ENCODE measurements at places on chromosomes 7 and 10.

DNA sequence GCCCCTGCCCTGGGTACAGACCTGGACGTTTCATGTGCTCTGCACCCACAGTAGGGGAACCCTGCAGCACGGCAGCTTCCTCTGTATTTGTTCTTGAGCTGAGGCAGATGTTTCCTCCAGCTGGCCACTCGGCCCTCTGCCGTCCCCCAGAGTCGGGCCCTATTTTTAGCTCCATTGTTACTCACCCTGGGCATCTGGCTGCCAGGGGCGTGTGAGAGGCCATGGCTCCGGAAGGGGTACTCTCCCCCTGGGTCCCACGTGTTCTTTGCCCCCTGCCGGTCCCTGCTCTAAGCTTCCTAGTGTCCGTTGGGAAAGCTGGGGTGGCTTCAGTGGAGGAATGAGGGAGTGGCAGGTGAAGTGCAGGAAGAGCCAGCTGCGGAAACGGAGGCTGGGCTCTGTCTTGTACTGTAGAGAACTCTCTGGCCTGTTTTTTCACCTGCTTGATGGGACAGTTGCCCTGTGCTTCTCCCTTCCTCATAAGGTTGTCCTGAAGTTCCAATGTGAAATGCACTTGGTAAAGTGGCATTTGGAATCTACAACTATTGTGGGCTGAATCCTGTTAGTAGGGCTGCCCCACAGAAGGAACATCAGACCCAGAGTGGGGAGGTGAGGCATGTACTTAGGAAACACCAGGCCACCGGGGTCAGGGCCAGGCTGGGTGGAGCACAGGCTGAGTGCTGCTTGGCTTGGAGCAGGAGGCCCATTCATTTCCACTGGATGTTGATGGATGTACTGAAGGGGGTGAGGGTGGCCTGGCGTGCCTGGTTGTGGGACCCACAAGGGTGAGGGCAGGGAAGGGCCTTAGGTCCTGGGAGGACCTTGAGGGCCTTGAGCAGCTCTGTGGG, 30.6 kb downstream of the PALD1 start:
- DNase-seq = no peak

DNA sequence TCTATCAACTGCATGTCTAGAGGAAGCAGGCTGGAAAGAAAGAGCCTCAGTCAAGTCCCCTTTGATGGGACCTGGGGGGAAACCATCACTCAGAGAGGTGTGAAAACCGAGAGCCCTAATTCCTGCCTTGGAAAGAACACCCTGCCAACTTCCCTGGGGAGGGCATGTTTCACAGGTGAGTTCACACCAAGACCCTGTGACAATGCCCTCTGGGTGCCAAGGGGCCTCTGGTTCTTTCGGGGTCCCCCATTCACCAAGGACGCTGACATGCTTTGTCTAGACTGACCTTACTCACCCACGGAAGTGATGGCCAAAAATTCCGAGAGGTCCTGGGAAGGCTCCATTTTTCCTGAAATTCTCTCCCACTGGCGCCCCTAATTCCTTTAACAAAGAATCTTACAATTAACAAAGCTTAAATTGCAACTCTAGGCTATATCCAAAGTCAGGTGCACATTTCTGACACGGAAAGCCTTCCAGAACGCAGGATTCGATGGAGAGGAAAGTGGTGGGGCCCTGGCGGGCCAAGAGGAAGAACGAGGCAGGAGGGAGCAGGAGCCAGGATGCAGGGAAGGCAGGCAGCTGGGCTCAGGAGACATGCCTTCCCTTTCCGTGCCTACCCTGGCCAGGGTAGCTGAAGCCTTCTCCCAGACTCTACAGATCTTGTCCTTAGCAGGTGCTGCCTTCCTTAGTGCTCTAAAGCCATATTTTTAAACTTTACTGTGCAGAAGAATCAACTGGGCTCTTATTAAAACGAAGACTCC, 23.7 kb downstream of the VSTM4 start:
- DNase-seq = no peak

- DNase-seq = no peak
Observed at GRCh38 chr7:43385856-43386255, 197.1 kb upstream of the STK17A start.

DNA sequence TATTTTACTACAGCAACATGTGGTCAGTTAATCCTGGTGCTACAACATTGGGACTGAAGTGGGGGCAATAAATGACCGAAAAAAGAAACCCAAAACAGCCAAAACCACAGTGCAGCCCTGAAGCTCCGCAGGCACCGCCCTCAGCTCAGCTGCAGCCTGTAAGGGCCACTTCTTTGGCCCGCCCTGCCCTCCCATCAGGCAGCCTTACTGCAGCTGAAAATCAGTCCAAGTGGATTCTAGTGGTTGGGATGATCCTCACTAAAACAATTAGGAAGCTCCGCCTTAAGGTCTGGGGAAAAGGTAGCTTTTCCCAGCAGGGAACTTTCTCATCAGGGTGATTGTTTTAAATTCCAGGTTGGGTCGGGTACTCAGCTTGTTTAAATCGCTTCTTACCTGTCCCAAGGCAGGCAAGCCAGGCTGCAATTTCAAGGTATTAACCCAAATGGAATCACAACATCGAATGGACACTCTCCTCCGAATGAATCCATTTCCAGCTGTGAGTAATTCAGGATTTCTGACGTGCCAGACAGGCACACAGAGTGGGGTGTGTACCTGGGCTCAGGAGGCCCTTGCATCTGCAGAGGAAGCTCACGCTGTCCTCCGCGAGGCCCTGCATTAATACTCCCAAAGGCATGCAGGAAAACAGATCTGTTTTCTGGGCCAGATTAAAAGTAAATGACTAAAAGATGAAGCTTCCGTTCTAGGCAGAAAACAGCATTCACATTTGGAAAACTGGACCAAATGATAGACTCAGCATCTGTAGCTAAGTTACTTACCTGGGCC, 104.3 kb downstream of the CREB5 start:
- no peak for DNase-seq

DNA sequence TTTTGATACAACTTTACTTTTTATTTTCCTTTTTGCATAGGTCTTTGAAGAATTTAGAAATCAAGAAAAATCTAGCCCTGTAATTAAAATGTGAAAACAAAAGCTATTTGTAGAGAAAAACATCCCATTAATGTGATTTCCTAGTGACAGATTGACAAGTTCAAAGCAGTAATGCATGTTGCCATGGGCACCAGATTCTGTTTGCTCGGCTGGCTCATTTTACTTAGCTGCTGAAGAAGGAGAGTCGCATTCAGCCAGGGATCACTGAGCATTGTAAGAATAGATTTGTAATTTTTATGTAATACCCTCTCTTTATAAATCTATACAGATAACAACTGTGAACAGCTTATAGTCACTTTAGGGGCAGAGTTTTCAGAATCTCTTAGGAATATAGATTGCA, 28.5 kb downstream of the DNAJB9 start:
- no peak for DNase-seq

DNA sequence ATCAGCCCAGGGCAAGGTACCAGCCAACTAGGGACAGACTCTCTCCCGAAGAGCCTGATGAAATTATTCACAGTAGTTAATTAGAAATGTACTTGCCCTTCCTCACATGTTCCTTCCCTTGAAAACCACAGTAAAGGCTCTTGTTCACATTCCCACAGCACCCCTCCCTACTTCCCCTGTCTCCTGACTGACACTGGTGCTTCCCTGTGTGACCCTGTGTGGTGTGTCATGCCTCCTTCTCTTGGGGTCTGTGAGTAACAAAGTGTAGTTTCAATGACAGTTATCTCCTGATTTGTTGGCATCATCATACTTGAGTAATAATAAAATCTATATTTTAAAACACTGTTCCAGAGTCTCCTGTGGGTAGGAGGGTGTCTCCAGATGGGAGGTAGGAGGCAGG, 209.7 kb downstream of the ABCA13 start:
- DNase-seq = no peak

GRCh38 chr7:127107601-127108007, 145.1 kb downstream of the GRM8 start:
- DNase-seq = no peak

DNA sequence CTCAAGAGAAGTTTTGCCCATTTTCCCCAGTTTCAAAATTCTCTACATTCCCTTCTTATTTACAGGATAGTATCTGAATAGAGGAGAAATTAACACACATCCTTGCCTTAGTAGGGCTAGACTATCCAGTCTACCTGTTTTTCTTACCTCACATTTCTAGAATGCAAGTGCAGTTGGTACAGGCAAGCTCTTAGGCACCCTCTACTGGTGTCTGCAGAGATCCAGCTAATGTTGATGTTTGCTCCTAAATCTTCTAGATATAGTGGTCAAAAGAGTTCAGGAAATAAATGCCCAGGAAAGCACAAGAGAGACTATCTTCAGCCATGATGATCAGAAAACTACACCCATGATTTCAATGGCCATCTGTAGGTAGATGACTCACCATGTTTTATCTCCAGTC, 205.3 kb downstream of the HTR7 start:
- DNase-seq = no peak

DNA sequence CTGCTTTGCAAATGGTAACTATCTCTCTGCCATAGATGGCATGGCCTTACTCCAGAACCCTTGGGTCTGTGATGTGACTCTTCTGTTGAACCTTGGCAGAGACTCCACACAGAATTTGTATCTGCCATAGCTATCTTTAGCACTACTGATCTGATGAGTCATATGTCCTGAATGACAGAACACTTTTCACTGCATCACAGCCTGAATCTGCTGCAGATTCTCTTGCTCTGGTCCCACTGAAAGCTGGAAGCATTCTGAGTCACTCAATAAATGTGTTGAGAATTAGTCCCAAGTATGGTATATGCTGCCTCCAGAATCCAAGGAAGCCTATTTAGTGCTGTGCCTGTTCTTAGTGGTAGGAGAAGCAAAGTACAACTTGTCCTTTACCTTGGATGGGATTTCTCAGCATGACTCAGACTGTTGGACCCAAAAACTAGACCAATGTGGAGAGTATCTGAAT, 39.5 kb upstream of the ANKRD1 start:
- DNase-seq = no peak

GRCh38 chr10:60343254-60343653, 46.4 kb downstream of the ANK3 start:
- DNase-seq = no peak
